LHCN-M2 (cell line): ENCODE measurements at places on chromosomes 16 and 17.

- DNase-seq = peak; percentile 76
These were observed 4.3 kb downstream of the MYO1C start for GRCh38 chr17:1487939-1488825.

GRCh38 chr17:56908001-56908542 lies 5.8 kb downstream of the TRIM25 start:
- DNase-seq = peak; percentile 47

DNA sequence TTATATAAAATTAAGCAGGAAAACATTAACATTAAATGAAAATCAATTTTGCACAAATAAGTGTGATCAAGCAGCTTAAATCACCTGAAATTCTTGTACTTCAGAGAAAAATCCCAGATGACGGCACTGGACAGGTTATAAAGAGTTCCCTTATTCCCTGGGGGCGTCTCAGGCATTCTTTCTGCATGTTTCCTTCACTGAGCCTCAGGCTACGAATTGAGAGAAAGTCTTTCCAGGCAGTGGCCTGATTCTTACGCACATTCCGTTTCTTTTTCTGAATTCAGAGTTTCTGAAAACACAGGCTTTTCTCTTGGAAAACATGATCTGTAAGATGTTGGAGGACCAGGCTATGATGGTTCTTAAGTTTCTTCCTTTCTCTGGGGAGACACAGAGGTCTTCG lies 22.1 kb upstream of the PITPNM3 start:
- no peak for DNase-seq

- no peak for DNase-seq
These were observed 16.5 kb downstream of the KATNIP start for GRCh38 chr16:27566417-27566816.
